Activated CD4-positive, alpha-beta memory T cell treated with anti-CD3 and anti-CD28 coated beads for 36 hours (primary cell): ENCODE measurements at places on chromosomes 12 and 14. TPM values are rescaled to one million over a fixed set of nuclear protein-coding genes. Genes with fewer than 3 reads are reported as not detected.
A peak's percentile ranks its signal among the peaks of the same experiment; 100 is the strongest.

The SIX1 gene
- not detected for total RNA-seq

- DNase-seq = no peak
These were observed 44.4 kb downstream of the AEBP2 start for GRCh38 chr12:19483727-19484126.

- no peak for DNase-seq
These were observed 14.7 kb upstream of the ENDOU start for GRCh38 chr12:47739979-47740378.

DNA sequence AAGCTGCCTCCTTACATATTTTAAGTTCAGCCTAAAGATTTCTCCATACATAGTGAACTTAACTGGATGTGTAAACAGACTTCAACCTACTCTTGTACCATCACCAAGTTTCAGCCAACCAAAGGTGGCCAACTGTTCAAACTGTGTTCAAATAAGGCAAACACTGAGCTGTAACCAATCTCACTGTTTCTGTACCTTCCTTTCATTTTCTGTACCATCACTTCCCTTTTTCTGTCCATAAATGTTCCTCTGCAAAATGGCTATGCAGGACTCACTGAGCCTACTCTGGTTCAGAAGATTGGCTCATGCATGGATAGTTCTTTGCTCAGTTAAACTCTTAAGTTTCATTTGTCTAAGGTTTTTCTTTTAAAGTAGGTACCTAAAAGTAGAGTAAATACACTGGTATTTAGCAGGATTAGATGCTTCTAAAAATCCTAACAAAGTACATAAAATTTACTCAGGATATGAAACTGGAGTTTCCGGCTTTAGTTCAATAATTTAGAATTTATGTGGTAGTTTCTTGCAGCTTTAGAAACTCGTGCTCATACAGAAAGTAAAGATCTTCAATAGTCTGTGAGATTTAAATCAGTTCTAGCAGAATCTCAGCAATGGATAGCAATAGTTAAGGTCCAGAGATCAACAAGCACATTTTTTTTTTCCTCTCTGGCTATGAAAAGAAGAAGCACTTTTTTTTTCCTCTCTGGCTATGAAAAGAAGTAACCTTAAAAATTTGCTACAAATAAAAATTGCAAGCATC is 282.0 kb upstream of the PPFIA2 start:
- DNase-seq = no peak

The IGFBP6 gene
- 4.1 TPM for total RNA-seq

The MYO1H gene
- total RNA-seq = not detected

DNA sequence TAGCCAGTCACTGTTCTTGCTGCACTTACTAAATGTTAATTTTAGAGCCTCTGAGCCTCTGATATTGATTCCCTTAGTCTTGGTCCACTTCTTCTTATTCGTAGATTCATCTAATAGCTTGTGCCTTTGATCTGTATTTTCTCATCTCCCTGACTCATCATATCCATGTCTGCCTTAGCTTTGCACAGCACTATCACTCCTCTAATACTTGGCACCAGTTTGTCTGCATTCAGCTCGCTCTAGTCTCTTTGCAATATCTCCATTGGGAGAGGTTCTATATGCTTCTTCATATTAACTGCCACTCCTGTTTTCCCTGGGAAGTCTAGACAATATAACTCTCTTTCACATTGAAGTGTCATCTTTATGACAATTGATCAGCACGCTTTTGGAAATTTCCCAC is 68.5 kb upstream of the CSRP2 start:
- no peak for DNase-seq

DNA sequence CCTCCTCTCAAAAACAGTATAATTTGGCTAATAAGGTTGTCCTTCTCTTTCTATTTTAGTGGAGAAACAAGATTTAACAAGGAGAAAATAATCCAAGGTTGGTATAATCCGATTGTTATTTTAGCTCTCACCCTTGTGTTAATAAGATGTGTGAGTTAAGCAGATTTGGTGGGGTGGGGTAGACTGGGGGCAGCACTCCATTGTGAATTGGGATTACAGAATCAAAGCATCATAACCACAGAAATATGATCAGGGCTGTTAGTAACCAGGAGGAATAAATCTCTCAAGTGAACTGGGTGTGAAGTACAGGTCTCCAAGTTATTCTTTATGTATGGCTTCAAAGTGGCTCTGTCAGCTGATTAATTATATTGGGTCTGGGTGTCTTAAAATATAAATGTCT is 10.2 kb downstream of the TIGAR start:
- DNase-seq = no peak

DNA sequence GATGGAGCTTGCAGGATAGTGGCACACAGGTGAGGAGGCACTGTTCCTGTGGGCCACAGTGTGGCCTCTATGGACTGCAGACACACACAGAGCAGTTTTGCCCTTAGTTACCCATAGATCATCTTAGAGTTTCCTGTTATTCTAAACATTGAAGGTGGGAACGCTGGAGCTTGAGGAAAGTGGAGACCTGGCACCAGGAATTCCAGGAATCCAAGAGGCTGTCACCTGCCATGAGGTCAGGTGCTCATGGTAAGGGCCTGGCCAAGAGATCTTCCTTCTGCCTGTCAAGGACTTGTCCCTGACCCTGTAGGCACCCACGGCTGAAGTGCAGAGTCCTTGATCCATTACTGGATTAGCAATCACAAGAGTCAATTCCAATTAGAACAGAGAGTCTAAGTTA is 65.2 kb upstream of the ACTN1 start:
- no peak for DNase-seq

The MSI1 gene
- total RNA-seq = 2.7 TPM

DNA sequence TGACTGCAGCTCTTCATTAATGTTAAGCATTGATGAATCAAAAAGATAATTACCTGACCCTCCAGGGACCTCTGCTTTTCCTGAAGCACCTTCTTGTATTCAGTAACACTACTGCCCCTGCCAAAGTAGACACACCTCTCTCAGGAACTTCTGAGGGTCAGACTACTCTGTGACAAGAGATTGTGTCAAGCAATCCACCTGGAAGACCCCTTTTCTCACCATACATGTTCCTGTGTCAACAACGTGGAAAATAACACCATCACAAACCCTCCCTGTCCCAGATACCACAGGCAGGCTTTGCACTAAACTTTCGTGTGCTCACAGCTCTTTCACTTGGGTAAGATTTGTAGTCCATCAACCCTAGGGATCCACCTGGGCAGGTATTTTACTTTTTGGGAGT is 13.2 kb downstream of the KRT76 start:
- DNase-seq = no peak

The PPFIA2 gene
- not detected for total RNA-seq

DNA sequence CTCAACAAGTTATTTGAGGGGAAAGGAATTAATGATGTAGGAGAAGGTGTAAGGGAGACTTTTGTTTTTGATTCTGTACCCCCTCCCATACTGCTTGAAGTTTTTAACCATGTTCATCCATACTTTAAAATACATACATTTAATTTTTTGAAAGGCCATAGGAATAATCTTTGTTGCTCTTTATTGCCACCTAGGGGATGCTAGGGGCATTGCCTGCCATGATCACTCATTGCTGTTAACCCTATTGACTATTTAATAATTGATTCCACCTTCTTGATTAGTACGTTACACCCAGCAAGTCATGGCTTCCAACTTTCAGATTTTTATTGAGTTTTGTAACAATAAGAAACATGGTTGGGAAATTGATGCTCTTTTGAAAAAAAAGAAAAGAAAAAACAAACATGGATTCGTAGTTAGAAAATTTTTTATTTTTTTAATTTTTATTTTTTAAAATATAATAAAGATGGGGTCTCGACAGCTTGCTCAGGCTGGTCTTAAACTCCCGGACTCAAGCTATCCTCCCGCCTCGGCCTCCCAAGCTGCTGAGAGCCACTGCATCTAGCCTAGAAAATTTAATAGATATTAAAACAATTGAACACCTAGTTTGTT is 8.5 kb upstream of the PRKAB1 start:
- peak; percentile 57 for DNase-seq

- DNase-seq = no peak
These were observed 111.0 kb downstream of the MNAT1 start for GRCh38 chr14:60845523-60845922.

DNA sequence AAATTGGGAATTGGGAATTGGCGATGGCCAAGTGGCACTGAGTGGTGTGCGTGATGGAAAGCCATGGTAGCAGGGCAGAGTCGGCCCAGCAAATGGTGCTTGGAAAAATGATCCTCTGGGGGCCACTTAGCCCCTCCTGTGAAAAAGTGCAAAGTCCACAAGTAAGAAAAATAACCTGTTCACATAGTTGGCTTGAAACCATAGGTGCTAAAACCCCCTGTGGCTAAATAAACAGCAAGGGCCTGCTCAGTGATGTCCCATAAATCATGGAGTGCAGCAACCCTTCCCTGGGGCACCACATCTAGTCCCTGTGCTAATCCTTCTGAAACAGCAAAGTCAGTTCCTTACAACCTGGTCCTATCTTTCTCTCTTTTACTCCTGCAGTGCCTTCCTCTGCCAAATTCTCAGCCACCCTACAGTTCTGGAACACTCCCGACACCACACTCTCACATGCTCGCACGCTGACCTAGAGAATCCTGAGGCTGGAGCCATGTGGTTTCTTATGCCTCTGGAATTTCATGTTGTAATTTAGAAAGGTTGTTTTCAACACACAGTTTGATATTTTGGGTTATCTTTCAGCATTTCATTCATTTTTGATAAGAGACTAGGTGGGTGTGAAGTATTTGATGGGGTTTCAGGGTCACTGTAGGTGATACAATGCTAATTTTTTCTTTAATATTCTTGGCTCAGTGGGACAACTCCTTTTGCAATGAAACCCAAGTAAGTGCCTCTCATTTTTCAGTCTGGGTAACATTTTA is 123.6 kb downstream of the SMOC1 start:
- no peak for DNase-seq

DNA sequence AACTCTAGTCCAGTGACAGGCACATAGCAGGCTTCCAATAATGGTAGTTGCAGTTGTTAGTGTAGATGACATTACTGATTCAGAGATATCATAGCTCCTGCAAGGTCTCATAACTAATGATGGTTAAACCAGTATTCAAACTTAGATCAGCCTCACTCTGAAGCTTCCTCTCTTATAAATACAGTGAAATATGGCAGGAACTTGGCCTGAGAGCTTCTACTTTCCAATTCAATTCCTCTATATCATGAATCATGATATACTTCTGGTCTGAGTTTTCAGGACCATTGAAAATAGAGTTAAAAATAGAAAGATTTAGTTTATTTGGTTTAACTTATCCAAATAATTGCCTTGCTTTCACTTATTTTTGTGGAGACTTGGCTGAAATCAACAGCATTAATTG is 167.5 kb upstream of the NOVA1 start:
- DNase-seq = no peak

GRCh38 chr14:75725481-75725880 is 64.4 kb downstream of the TTLL5 start:
- no peak for DNase-seq

DNA sequence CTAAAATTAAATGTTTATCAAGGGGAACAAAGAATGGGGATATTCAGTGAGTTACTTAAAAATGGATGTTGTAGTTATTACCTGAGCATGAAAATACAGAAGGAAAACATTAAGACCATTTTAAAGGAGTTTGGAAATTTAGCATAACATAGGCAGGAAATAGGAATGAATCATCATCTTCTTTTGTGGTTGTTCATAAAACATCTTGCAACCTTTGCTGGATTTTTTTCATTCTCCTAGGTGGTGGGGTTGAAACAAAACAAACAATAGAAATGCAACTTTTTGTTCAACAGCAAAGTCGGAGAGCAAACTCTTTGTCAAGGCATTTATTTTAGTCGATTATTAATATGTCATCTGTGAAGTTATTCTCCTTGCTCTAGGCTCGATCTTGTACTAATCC is 275.1 kb downstream of the IPO8 start:
- no peak for DNase-seq

GRCh38 chr12:91264178-91264577 is 81.6 kb upstream of the DCN start:
- DNase-seq = no peak

The SMCO2 gene
- total RNA-seq = not detected

DNA sequence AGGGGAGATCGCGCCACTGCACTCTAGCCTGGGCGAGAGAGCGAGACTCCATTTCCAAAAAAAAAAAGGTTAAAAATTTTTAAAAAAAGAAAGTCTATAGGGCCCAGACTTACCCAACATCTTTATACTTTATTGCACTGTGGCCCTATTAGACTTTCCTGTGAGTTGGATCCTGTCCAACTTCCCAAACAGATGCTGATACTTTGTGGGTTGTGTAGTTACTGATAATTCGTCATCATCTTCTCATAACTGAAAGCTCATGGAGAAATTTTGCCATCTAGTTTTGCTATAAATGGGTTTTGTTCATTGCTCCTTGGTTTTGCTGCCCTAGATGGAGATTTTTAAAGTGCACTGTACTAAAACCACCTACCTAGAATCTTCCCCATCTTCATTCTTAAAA is 31.1 kb downstream of the APOBEC1 start:
- DNase-seq = no peak

GRCh38 chr12:25054076-25054782 is 105.3 kb upstream of the BCAT1 start:
- DNase-seq = no peak

The ADAM20 gene
- 0.38 TPM for total RNA-seq

The E2F7 gene
- 6.0 TPM for total RNA-seq

The ATP2A2 gene
- 152 TPM for total RNA-seq

DNA sequence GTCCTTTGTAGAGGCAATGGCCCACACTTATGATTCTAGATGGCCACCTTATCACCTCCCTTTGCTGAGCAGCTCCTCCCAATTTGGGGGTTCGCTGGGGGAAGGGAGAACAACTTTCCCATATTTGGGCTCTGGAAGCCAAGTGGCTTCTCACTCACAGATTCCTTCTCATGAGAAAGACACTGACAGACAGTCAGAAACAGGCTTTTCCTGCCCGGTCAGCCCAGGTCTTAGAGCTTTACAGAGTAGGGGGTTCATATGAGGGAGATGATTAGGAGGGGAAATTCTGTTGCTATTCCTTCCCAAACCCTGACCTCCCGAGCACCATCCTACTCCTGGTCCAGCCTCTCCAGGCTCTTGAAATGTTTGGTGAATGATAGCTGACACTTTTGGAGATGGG is 60.1 kb upstream of the HSPB8 start:
- DNase-seq = no peak

The STAT6 gene
- 209 TPM for total RNA-seq

DNA sequence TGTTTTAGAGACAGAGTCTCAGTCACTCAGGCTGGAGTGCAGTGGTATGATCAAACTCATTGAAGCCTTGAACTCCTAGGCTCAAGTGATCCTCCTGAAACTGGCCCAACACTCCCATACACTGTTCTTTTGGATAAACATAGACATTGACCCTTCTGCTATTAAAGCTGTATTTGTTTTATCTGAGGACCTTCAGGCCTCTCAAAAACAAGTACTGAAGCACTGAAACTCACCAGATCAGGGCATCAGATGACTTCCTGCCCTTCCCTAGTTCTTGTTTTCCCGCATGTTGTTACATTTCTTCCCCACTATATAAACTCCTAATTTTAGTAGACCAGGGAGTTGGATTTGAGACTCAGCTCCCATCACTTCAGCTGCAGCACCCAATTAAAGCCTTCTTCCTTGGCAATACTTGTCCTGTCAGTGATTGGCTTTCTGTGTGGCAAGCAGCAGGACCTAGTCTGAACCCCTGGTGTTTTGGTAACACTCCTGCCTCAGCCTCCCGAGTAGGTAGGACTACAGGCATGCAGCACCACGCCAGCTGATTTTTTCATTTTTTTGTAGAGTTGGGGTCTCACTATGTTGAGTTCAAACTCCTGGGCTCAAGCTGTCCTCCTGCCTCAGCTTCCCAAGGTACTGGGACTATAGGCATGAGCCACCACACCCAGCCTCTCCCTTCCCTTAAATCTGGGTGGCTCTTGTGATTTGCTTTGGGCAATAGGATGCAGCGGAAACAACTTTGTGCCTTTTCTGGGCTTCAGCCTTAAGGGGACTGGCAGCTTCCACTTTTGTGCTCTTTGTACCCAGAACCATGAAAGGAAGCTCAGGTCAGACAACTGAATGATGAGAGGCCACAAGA is 12.5 kb upstream of the IFT81 start:
- no peak for DNase-seq
